Nephron progenitor cell (in vitro differentiated cells): ENCODE measurements at places on chromosomes 1 and 21.

DNA sequence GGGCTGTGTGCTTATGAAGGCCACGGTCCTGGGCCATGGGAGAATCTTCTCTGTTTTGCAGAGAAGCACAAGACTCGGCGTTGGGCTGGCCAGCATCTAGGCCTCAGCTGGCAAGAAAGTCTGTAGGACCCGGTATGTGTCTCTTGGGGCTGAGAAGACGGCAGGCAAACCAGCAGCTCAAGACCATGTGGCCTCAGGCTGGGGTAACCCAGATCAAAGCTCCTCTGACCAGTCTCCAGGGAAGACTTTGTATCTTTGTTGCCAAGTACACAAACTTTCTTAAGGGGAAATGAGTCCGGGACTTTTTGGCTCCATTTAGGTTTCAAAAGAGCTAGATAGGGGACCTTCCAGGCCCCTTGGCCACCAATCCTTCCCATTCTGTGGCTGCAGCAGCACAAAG is 60.1 kb downstream of the PTP4A2 start:
- no peak for DNase-seq

DNA sequence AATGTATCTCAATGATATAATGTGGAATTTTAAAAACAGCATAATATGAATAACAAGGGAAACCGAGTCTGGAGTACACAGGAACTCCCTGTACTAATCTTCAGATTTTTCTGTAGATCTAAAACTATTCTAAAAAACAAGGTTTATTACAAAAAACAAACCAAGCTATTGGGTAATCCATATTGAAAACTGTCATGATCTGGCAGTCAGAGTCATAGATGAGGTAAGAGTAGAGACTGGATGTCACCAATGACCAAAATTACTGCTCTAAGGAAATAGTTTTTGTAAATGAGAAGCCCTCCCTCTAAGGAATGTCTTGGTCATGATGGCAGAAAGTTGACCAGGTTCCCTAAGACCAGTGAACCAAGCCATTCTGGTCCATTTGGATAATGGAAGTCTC is 2.4 kb upstream of the SPOCD1 start:
- no peak for DNase-seq

DNA sequence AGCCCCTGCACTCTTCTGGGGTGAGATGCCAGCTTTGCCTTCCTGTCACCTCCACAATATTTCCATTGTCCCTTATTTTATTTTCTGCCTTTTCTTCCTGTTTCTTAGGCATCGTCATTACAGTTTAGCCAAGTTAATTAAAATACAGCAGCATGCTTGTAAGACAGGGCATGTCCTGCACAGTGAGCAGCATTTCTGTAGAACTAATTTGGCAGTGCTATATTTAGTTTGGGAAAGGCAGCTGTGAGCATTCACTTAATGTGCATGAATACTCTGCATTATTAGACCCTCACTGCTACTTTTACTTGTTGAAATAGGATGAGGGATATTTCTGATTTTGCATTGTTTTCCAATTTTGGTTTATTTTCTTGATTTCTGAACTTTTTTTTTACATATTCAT is 133.3 kb downstream of the KCNK2 start:
- DNase-seq = no peak

DNA sequence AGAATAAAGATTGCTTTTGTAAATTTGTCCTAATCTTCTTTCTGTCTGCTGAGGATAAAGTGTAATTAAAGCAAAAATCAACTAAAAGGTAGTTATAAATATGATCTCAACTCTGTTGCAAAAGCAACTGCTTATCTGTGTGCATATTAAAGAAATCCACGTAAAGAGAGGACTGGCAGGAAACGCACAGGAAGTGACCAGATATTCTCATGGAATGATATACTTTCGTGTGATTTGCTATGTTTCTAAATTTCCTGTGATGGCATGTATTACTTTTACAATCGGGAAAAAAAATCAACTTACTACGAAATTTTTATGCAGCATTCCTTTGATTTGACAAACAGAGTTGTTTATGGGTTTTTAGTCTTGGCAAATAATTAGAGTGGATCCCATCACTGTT is 75.4 kb downstream of the RGS2 start:
- no peak for DNase-seq

DNA sequence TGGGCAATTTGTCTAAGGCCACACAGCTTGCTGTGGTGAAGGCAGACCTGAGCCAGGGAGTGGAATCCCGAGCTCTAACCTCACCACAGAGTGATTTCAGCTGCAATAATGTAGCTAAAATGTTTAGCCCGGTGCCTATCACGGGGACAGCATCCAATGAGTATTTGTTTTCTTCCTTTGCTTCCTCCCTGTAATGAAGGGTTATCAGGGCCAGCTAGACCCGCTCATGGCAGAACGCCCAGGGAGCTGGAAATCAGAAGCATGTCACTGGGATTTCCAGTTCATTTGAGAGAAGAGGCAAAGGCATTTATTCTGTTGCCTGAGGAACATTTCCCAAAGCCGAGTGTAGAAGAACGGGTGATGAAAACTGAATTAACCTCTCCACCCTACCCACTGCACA is 183.1 kb downstream of the ZSCAN20 start:
- DNase-seq = no peak

- DNase-seq = no peak
These were observed 50.5 kb upstream of the PRRC2C start for GRCh38 chr1:171434717-171435346.
